ENCODE measurements at places on chromosomes 11 and 22.

DNA sequence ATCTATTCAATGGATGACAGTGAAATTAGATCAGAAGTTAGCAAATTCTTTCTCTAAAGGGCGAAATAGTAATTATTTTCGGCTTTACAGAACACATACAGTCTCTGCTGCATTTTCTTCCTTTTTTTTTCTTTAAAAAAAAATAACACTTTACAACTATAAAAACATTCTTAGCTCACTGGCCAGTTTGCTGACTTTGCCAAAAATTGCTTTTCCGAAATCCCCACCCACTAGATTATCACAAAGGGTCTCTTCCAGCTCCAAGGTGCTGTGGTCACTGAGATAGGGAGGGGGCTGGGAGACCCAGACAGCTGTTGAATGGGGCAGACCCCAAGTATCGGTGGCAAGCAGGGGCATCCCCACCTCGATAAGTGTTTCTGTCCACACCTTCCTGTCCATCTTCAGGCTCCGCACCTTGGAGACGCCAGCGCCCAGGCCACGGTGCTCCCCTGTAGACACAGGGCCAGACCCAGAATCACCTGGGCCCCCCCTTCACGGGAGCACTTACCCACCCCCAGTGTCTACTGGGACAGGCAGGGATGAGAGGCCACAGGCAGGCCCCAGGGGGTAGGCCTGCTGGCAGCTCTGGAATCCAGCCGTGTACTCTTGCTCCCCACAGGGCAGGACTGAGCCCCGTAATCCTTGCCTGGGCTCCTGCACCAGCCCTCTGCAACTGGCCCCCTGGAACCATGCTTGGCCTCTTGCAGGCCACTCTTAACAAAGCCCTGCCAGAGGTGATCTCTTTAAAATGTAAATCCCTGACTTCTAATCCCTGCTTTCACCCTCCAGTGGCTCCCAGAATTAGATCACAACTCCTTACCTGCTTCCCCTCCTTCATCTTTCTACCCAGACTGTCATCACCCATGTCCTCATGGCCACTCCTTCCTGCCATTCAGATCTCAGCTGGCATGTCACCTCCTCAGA is 31.5 kb upstream of the PDE2A start:
- no peak for DNase-seq

GRCh38 chr11:12170984-12171383 is 60.6 kb downstream of the MICAL2 start:
- DNase-seq = no peak

DNA sequence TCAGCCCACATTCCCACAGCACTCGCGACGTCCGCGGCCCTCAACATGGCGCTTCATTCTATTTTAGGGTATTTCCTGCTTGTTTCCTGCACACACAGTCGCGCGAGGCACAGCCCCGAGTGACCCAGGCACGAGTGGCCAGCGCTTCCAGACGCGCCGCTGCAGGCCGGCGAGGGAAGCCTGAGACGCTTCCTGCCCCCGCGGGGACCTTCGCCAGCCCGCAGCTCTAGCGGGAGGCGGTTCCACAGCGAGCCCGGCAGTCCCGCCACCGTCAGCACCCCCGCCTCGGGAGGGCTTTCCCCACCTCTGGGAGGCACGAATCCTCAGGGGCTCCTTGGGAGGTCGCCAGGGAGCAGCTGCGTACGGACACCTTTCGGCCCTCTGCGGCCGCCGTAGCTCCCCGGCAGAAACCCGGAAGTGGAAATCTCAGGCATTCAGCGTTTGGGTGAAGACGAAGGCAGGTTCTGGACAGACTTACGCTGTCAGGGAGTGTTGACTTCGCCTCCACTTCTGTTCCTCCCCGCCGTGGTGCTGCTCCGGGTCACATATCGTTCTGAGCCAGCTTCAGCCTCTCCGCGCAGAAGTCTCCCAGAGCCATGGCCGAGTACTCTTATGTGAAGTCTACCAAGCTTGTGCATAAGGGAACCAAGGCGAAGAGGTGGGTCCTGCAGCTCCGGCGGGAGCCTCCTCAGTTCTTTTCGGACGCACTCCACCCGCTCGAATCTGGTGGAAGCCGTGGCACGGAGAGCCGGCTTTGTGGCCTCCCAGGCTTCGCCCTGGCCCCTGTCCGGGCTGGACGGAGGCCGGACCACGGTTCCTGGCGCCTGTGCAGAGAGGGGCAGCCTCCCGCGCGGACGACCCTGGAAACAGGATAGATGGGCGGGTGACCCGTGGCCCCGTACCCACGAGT is 2925.9 kb upstream of the OR11H1 start:
- DNase-seq = no peak

- DNase-seq = no peak
Observed at GRCh38 chr11:125256541-125257189, 92.1 kb downstream of the PKNOX2 start.

DNA sequence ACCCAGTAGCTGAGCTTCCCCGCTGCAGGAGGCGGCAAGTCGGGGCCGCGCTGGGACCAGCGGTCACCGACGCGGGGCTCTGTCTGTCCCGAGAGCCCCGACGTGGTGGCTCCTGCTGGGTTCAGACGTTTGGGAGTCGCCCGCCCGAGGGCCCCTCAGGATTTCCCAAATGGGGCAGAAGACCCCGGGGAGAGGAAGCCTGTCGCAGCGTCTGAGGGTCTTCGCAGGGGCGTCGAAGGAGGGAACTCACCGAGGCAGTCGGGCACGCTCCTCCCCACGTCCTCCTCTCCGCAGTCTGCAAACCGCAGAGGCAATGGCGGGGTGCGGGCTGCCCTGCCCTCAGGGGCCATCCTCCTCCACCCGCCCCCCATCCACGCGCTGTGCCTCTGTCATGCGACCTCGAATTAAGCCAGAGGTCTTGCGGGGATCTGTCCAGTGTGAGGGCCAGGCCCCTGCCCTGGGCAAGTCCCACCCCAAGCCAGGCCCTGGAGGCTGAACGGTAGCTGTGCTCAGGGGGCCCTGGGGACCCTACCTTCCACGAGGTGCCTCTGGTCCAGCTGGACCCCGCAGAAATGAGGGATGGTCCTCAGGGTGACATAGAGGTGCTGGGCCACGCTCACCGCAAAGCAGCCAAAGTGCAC is 12.5 kb downstream of the IL17REL start:
- DNase-seq = no peak

DNA sequence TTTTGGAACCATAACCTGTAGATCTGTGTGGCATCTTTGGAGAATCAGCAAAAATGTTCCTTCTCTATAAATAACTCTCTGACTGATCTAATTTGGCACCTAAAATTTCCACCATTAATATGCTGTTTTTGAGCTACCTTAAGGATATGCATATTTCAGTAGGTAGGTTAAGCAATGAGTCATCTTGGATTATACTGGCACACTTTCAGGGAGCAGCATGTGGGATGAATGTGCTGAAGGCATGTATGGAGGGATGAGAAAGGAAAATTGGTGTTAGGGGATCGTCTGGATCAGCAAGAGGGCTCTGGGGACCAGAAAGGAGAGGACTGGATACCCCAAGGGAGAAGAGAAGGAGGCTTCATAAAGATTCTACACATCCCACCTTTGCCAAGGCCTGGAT is 44.6 kb upstream of the ELF5 start:
- no peak for DNase-seq

DNA sequence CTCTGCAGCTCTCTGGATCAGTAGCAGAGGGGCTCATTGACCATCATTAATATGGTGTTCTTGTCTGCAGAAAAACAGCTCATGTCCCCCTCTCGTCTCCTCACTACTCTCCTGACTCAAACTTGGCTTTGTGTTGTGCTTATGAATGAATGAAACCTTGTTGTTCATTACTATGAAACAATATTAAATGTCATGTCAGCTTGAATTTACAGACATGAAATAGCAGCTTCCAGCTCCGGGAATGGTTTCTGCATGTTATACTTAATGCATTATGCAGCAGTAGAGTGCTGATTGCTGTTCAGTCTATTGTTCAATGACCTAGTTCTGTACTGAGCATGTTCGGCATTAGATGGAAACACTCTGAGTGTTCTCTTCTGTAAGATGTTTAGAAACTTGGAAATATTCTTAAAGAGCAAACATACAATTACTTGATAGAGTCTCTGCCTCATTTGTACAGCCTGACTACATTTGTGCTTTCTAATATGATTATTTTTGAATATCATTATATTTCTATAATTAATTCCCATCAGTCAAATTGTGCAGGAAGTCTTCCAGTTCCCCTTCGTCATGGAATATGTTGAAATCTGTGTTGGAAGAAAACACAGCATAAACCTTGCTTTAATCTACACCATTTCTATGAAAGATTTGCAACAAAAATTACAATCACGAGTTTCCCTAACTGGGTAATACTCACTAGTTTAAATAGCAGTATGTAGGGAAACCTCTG is 340.4 kb downstream of the SOX6 start:
- no peak for DNase-seq

DNA sequence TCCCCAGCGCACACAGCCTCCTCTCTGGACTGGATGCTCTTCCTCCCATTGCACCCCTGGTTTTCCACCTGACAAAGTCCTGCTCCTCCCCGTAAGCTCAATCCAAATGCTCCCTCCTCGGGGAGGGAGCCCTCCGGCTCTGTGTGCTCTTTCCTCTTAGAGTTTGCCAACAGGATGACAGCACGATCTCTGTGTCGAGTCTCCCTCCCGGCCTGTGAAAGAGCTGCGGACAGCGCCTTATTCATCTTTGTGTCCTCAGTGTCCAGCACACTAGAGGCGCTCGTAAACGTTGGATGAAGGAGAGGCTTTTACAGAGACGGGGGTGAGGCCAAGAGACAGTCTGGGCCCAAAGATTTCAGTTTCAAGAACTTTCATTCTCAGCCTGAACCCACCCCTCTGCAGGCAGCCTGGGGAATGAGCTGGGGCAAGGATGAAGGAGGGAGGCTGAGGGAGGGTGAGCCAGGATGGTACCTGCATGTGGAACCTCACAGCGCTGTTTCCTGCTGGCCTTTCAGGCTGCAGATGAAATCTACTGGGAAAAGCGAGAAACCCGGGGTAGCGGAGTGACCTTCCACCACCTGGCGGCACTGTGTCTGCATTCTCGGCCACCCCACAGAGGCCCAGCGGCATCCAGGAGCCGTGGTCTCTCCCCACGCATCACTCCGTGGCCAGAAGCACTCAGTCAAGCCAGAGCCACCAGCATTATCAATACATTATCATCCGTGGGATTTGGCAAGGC is 8.5 kb upstream of the TMPRSS4 start:
- DNase-seq = no peak

GRCh38 chr22:24772493-24773220 is 1.9 kb downstream of the PIWIL3 start:
- DNase-seq = no peak

- DNase-seq = no peak
Observed at GRCh38 chr11:102389253-102389652, 42.2 kb downstream of the BIRC2 start.

DNA sequence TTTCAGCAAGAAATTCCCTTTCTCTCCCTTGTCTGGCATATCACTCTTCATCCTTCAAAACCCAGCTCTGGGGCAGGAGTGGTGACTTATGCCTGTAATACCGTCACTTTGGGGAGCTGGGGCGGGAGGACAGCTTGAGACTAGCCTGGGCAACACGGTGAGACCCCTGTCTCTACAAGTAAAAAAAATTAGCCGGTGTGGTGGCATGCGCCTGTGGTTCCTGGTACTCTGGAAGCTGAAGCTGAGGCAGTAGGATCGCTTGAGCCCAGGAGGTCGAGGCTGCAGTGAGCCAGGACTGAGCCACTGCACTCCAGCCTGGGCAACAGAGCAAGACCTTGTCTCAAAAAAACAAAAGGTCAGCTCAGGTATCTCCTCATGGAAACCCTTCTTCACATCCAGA is 1.4 kb upstream of the RCE1 start:
- DNase-seq = no peak

- DNase-seq = no peak
Observed at GRCh38 chr22:46857142-46857884, 94.9 kb downstream of the TBC1D22A start.

DNA sequence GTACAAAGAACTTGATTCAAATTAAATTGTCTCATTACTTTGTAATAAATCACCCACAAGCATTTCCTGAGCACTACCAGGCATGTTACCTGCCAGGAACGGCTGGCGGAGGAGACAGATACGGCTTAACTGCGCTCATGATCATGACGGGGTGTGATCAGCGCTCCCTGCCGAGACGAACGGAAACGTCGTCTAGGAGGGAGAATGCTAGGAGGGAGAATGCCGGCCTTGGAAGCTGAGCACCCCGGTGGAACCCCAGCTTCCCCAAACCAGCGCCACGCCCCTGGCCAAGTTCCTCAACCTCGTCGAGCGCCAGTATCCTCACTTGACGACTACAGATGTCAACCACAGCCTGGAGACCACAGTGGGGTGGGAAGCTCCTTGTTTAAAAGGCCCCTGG is 272.8 kb downstream of the CTTN start:
- no peak for DNase-seq

DNA sequence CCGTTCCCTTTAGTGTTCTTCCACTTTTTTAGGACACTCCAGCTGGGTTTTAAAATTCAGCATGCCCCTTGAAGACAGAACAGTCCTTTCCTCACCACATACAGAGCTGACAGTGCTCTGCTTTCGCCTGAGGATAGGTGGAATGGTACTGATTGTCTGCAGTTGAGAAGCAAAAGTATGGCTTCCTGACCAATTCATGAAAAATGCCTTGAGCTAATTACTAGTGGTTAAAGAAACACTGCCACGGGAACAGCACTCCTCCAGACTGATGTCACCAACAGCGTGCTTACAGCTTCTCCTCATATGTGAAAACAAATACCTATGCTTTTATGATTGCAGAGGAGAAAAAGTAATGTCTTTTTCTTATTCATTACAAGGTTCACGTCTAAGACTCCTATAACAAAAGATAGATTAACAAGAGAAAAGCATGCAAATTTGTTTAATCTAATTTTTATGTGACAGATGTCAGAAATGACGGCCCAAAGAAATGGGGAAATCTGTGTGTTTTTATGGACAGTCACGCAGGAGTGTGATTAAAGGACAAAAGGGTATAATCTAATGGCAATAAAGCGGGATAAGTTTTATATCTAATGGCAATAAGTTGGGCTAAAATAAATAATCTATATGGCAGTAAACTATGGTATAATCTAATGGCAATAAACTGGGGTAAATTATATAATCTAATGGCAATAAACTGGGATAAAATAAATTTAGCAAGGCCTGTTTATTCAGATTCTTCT is 123.4 kb upstream of the ARHGAP42 start:
- no peak for DNase-seq

- no peak for DNase-seq
Observed at GRCh38 chr11:17651061-17651460, 68.3 kb upstream of the MYOD1 start.

- no peak for DNase-seq
Observed at GRCh38 chr22:49160261-49161001, 667.2 kb downstream of the BRD1 start.

DNA sequence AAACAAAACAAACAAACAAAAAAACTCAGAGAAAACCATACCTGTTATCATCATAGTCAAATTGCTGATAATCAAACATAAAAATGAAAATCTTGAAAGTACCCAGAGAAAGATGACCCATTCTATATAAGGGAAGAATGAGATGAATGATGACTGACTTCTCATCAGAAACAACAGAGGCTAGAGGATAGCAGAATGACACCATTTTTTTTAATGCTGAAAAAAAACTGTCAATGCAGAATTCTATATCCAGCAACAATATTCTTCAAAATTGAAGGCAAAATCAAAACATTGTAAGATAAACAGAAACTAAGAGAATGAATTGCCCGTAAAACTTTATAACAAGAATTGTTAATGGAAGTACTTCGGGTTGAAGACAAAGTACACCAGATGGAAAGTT is 122.1 kb downstream of the ENTHD1 start:
- DNase-seq = no peak

All from CD4-positive, alpha-beta T cell treated with Interleukin-6 at 100 ng/mL for 8 hours (primary cell).